Endothelial cell of umbilical vein (primary cell): ENCODE measurements at places on chromosomes 11 and 22. TPM values are rescaled to one million over a fixed set of nuclear protein-coding genes. Genes with fewer than 3 reads are reported as not detected.

The INPP5J gene
- total RNA-seq = 0.49 and 0.65 TPM in 2 replicates

The OR8D4 gene
- total RNA-seq = not detected in 2 replicates

The SRSF8 gene
- total RNA-seq = 29.2 and 31.3 TPM in 2 replicates

The OOSP4A gene
- total RNA-seq = not detected in 2 replicates

The PATL1 gene
- 33.1 and 38.8 TPM in 2 replicates for total RNA-seq

The BATF2 gene
- total RNA-seq = 0.75 and 0.81 TPM in 2 replicates

The ALDH3B2 gene
- not detected in 2 replicates for total RNA-seq

The MRGPRX4 gene
- not detected in 2 replicates for total RNA-seq

The CCDC82 gene
- 32.8 and 33.4 TPM in 2 replicates for total RNA-seq

The TENM4 gene
- total RNA-seq = 0.27 TPM in 1 of 2 replicates, not detected in the other

The C22orf42 gene
- not detected in 2 replicates for total RNA-seq

The NXPE4 gene
- not detected in 2 replicates for total RNA-seq

The CYP2D6 gene
- total RNA-seq = 0.91 and 0.97 TPM in 2 replicates

The PARVG gene
- 0.82 TPM in 1 of 2 replicates, not detected in the other for total RNA-seq

The TUBA8 gene
- total RNA-seq = 4.0 and 6.9 TPM in 2 replicates

The SCUBE1 gene
- total RNA-seq = not detected in 2 replicates

The RFPL1 gene
- not detected in 2 replicates for total RNA-seq

The MFRP gene
- total RNA-seq = not detected in 2 replicates

The OR52B4 gene
- not detected in 2 replicates for total RNA-seq

The SLC29A2 gene
- total RNA-seq = 4.8 and 5.2 TPM in 2 replicates

The BARX2 gene
- total RNA-seq = not detected in 2 replicates

The KRTAP5-1 gene
- total RNA-seq = not detected in 2 replicates

The FXYD6 gene
- total RNA-seq = 1.9 and 8.7 TPM in 2 replicates

The MLC1 gene
- not detected in 2 replicates for total RNA-seq

The CYTH4 gene
- not detected in 2 replicates for total RNA-seq
